ENCODE measurements at places on chromosomes 2 and 18.

DNA sequence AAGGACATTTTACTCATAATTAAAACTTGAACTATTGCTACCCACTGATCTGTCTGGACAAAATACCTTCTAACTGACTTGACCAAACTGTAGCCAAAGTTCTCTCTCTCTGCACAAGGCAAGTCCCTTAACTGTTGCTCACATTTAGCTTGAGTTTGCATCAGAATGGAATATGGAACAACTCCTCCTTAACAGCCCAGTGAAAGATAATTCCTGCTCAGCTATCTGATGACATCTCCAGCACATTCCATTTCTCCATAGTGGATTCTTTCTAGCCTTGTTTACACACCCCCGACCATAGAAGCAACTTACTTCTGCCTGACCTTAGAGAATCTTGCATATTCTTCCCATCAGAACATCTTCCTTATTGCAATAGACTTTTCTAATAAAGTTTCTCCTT lies 317.2 kb upstream of the CDH2 start:
- DNase-seq, result no peak

DNA sequence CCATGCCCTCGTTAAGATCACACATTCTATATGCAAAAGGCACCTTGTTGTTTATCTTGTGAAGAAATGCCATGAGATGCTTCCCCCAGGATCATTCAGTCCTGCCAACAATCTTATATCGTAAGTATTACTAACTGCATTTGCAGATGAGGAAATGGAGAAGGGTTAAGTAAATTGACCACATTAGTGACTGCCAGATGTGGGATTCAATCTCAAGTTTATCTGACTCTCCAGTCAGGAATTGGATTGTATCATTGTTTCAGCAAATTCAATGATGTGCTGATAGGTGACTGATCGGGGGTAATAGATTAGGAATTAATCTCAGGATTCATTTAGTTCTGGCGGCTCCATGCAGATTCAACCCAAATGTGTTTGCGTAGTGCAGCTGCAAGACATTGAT lies 106.2 kb downstream of the CNTNAP5 start:
- no peak for DNase-seq

DNA sequence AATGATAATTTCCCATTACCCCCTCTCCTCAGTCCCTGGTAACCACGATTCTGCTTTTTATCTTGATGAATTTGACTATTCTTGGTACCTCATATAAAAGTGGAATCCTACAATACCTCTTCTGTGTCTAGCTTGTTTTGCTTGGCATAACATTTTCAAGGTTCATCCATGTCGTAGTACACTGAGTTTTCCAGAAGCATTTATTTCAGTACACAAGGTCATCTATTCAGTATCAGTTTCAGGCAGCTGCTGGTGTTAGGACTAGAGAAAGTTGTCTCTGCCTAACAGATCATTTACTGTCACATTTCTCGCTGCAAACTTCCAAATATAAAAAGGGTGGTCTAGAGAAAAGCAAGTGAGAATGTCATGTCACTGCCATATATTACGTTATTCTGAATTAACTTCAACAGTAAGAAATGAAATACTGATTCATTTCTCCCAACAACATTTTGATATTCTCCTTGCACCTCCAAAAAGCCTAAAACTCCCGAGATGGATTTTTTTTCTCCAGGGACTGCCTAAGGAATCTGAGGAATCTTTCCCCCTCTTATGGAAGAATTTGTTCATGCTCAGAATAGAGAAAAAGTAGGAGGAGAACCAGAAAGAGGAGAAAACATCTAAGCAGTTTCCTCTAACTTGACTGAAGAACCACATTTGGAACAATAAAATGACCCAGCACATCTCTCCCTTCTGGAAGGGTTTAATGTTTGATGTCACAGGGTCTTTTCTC lies 36.0 kb downstream of the CDK15 start:
- DNase-seq, result no peak

- DNase-seq, result no peak
Observed at GRCh38 chr2:90069290-90069894, 1377.9 kb downstream of the RPIA start.

- no peak for DNase-seq
Observed at GRCh38 chr2:2022941-2023586, 278.7 kb upstream of the PXDN start.

- DNase-seq, result no peak
Observed at GRCh38 chr18:79405019-79405780, 9.5 kb downstream of the NFATC1 start.

DNA sequence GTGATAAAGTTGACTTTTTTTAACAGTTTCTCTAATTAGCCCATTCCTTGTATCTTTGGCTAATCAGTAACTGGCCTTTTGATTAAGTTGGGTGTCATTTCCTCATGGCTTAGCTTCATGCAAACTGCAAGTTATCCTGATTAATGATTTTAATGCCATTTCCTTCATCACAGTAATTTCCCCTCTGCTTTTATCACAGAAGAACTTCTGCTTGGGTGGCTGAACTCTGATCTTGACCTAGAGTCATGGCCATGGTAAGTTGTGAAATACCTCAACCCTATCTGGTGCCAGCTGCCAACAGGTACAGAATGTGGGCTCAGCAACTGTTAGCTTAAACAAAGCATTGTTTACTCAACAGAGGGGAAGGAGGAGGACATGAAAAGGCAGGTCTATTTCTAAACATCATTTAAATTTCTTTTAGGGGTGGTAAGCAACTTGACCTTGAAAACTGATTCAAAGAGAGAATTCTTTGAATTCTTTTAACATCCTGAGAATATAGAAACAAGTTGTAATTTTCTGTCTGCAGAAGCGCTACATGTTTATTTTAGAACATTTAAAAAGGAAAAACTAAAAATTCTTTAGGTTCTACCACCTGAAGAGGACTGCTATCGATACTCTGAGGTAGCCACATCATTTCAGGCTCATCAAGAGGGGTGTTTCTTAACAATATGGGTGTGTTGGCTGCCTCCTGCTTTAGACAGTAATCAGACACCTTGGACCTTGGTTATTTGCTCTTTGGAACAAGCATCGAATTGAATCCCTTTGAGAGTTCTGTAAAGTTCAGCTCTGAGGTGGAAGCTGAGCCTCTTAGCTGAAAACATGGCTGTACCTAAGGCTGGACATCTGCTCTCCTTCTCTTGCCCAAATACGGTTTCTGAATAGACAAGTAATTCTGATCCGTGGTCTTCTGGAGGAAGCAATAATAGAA lies 39.7 kb downstream of the ANXA4 start:
- no peak for DNase-seq
